Fibroblast of mammary gland (primary cell): ENCODE measurements at places on chromosomes 7 and 10.

DNA sequence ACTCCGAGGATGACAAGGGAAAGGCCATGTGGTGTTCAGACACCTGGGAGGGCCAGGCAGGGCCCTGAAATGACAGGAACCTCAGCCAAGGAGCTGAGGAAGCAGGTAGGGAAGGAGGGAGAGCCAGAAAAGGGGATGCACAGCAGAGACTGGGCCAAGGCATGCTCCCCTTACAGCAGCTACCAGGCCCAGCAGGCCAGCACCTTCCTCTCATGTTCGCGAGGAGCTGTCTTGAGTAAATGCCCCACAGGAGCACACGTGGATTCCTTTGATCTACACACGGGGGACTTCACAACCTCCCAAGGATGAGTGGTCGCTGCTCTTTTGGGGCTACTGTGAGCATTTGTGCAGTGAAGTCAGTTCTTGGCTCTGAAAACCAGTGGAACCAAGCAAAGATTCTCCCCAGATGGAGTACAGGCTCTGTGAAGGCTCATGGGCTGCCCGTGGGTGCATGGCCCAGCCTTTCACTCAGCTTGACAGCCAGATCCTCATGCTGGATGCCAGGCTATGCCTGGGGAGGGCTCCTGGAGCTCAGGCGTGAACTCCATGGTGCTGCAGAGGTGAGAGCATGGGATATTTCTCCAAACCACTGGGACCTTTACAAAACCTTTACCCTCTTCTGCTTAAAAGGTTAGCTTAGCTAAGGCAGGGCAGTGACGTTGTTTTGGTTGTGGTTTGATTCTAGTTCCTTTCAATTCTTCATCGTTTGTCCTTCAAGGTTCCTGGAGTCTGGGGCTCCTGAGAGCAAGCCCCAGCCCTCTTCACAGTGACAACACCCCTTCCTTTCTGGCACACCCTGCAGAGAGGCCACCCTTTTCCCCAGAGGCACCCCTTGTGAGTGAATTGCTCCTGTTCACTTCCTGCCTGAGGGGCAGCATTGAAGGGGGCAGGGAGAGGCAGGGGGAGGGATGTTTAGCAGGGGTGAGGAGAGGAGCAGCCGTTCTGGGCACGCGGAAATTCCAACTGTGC, 74.2 kb upstream of the ZPBP start:
- DNase-seq, result no peak

- DNase-seq, result no peak
Observed at GRCh38 chr10:122143238-122143841, 127.8 kb upstream of the BTBD16 start.

DNA sequence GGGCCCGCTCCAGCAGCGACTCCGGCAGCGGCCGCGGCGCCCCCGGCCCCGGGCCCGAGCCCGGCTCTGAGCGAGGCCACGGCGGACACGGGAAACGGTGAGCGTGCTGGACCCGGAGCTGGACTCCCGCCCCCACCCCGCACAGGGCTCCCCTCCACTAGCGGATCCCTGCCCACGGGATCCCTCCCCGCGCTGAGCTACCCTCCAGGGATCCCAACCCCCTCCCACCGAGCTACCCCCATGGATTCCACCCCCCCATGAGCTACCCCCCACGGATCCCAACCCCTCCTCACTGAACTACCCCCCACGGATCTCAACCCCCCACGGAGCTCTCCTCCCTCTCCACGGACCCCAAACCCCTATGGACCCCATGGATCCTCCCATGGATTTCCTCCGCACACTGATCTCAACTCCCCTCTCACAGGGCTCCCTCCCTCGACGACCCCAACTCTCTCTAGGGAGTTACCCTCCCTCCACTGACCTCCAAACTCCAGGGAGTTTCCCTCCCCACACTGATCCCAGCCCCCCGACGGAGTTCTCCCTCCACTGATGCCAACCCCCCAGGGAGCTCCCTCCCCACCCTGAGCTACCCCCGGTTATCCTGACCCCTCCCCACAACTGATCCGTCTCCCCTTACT, 20.6 kb upstream of the HSPB1 start:
- DNase-seq, result no peak

DNA sequence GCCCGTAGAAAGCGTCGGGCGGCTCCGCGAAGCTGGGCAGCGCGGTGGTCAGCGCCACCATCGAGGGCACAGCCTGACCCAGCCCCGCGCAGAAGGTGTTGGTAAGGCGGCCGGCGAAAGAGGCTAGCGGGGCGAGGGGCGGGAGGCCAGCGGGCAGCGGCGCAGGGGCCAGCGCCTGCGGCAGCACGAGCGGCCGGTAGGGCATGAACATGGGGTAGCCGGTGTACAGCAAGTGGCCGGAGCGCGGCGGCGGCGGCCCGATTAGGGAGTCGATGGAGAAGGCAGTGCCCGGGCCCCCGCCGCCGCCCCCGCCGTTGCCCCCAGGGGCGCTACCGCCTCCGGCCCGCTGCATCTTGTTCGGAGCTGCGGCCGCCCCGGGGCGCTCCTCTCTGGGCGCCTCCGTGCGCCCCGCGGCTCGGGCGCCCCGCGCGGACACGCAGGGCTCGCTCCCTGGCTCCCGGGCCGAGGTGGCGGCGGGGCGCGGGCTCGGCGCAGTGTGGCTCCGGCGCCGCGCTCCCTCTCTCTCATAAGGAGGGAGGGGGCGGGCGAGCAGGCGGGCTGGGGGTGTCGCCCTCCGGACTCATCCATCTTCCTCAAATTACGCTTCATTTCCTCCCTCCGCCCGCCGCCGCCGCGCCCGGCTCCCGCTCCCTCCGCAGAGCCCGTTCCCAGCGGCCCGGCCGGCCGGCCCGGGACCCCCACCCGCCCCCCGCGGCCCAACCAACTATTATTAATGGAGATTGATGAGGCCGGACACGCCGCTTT, at the start of gene GBX1:
Gene GBX1, minus strand, starts transcription at position 498 of the 765 bp plus-strand sequence. Its CDS starts 146 bp downstream, at position 352.
- no peak for DNase-seq

DNA sequence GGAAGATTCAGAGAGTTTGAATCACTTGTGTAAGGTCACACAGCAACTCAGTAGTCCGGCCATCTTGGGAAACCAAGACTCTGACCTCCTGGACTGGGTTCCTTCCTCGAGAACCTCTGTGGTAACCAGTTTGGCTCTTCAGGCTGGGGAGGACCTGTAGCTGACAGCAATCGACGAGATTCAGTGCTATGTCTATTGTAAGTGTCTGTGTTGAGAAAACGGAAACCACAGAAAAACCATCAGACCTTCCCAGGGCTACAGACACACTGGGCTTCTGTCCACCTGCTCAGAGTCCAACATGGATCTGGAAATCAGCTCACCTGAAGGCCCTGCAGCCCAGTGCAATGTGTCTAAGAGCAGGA, 403.7 kb downstream of the RPS24 start:
- DNase-seq, result no peak

DNA sequence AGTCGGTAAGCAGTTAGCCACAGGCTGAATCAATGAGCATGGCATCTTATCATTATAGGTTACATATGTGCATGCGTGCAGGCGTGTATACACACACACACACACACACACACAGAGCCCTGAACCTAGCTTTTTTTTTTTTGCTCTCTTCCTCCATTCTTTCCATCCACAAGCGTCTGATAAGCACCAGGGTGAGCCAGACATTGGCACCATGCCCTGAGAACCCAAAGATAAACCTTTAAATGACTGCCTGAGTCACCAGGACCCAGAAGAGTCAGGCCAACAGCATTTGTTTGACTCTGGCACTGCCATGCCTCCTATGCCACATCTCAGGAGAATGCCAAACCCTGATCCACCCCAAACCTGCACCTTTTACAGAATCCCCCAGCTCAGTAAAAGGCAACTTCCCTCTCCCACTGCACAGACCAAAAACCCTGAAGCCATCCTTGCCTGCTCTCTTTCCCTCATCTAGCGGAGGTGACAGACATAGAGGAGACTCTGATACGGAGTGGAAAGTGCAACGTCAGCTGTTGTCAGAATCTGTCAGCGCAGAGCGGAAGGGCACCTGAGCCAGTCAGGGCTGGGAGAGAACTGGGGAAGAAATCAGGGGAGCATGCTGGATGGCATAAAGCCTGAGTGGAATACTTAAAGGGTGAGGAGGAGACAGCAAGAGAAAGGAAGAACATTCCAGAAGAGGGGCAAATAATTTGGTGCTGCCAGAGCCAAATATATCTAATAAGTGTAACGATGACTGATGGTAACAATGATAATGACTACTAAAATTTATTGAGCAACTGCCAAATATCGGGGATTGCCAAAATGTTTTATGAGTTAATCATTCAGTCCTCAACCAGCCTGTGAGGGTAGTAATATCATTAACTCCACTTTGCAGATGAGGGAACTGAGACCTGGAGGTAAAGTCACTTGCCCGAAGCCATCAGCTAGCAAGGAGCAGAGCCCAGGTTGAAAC, 3.2 kb downstream of the PARP12 start:
- peak; percentile 84 for DNase-seq

DNA sequence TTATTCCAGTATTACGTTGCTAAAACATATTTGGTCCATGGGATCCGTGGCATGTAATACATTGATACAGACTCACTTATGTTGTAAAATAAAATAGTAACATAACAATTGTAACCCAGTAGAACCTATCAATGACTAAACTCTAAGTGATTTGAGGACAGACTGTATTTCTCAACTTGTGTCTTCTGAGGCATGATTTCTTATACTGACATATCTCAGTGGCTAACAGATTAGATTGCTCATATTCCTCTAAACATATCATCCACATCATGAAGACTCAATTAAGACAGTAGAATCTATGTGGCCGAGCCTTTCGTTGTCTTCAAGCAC, 72.3 kb downstream of the CREB5 start:
- DNase-seq, result peak; percentile 46

DNA sequence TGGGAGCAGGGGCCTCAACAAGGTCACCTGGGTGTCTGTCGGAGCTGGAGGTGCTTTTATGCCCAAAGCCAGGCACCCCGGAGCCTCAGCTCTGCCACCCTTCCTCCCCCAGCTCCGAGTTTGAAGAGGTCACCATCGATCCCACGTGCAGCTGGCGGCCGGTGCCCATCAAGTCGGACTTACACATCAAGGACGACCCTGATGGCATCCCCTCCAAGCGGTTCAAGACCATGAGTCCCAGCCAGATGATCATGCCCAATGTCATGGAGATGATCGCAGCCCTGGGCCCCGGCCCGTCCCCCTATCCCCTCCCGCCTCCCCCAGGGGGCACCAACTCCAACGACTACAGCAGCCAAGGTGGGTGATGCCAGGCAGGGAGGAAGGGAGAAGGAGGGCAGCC, 41.3 kb upstream of the PPIF start:
- no peak for DNase-seq

- peak; percentile 24 for DNase-seq
Observed at GRCh38 chr7:101538596-101539459, 90.3 kb downstream of the MYL10 start.

- DNase-seq, result no peak
Observed at GRCh38 chr7:158809596-158809995, 19.7 kb downstream of the ESYT2 start.

- DNase-seq, result peak; percentile 61
Observed at GRCh38 chr7:114922026-114922651, at the start of gene MDFIC. MDFIC (plus strand) TSS chr7:114922094; CDS start chr7:114923034, 940 bp downstream.

- DNase-seq, result no peak
Observed at GRCh38 chr10:95793401-95794045, 37.6 kb downstream of the ENTPD1 start.

- DNase-seq, result no peak
Observed at GRCh38 chr10:86329093-86329710, 37.4 kb downstream of the GRID1 start.

- no peak for DNase-seq
Observed at GRCh38 chr7:71286924-71287323, 155.0 kb downstream of the GALNT17 start.

- no peak for DNase-seq
Observed at GRCh38 chr7:1562597-1563051, 6.6 kb upstream of the TMEM184A start.

- no peak for DNase-seq
Observed at GRCh38 chr10:123555616-123556015, 110.5 kb upstream of the GPR26 start.

GRCh38 chr10:79473496-79474095, 28.2 kb upstream of the ZCCHC24 start:
- DNase-seq, result no peak

DNA sequence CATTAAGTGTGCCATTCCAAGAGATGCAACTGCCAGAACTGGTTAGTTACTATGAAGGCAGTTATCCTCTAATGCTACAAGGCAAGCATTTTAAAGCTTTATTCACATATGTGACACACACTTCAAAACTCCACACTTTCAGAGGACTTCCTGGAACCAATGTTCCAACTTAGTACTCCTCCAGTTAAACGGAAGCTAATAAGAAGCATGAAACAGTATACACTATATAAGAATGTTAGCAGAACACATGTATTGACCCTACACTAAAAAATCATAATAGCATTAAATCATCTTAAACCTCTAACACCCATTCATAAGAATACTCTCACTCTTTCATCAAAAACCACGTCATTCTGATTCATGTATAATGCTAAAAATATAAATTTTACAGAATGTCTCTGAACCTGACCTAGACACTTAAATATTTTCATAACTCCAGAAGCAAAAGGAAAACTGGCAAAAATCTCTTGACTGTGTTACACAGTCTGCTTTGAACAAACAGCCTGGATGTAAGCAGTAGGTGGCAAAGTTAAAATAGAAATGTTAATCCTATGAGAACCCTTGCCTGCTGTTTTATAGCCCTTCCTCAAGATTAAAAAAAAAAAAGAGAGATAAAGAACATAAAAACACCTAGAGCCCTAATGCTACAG, 135.0 kb downstream of the SEMA3C start:
- peak; percentile 70 for DNase-seq

GRCh38 chr10:28975891-28976531, 298.7 kb downstream of the BAMBI start:
- DNase-seq, result peak; percentile 15

- peak; percentile 50 for DNase-seq
Observed at GRCh38 chr10:124211921-124212320, 118.5 kb upstream of the CHST15 start.

- DNase-seq, result no peak
Observed at GRCh38 chr10:36114141-36114540, 472.0 kb upstream of the FZD8 start.

GRCh38 chr10:15609246-15609645, 110.5 kb downstream of the ITGA8 start:
- no peak for DNase-seq

GRCh38 chr10:129945064-129945463, 19.0 kb downstream of the EBF3 start:
- no peak for DNase-seq

DNA sequence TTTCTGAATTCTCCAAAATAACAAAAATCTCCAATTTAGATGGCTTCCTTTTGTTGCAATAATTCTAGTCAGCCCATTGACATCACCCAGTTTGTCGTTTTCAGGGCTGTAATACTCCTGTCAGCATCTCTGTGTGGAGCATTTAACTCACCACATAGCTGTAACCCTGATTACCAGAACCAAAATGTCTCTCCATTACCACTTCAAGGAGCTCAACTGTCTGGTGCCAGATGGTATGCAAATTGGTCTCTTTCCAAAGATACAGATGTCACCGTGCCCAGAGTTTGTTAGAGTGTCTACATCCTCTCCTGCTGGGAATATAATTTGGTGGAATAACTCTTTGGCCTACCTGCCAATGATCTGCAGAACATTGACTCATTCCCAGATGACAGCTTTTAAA, 350.3 kb upstream of the POT1 start:
- no peak for DNase-seq

- DNase-seq, result no peak
Observed at GRCh38 chr7:76048668-76048988, 722 bp downstream of the MDH2 start.
